ENCODE measurements at places on chromosomes 5 and 9.

DNA sequence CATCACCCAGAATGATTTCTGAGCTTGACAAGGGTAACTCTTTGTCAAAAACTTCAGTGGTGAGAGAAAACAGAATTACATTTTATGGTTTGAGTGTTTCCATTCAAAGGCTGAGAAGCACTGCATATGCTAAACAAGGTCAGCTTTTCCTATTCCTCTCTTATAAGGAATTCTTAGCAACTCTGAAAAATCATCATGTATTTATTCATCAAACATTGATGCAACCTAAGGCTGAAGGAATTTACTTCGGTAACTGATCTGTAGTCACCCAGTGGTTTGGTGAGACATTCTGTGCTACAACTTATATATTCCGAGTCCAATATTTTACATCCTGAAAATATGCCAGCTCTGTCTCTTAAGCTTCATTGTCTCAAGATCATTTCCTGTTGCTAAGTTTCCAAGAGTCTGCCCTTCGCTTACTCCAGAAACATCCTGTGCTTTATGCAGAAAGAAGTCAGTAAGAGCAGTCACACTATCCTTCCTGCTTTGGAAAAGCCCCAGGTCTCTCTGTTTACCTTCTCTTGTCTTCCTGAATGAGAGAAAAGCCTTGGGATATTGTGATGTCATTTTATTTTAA lies 176.6 kb upstream of the TBCA start:
- DNase-seq: no peak

GRCh38 chr9:8014997-8015682 lies 215.6 kb upstream of the DMAC1 start:
- DNase-seq: no peak

- DNase-seq: no peak
Measured at GRCh38 chr5:132679717-132680380, 6.1 kb downstream of the IL4 start.

DNA sequence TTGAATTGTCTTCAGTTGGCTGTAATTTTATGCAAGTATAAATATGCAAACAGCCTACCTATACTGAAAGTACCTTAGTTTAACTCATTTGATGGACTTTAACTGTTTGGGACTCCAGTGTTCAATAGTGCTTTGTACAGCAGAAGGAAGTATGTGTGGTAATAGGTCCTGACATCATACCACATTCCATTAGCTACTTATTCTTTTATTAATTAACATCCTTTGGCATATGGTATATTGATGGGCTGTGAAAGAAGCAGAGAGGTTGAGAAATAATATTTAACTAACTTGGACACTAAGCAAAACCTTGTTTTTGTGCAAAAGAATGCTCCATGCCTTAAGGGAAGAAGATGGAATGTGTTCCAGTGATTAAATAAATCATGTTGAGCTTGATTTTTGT lies 97.6 kb upstream of the SEMA6A start:
- DNase-seq: no peak

GRCh38 chr5:89418407-89419085 lies 535.6 kb upstream of the MEF2C start:
- no peak for DNase-seq

DNA sequence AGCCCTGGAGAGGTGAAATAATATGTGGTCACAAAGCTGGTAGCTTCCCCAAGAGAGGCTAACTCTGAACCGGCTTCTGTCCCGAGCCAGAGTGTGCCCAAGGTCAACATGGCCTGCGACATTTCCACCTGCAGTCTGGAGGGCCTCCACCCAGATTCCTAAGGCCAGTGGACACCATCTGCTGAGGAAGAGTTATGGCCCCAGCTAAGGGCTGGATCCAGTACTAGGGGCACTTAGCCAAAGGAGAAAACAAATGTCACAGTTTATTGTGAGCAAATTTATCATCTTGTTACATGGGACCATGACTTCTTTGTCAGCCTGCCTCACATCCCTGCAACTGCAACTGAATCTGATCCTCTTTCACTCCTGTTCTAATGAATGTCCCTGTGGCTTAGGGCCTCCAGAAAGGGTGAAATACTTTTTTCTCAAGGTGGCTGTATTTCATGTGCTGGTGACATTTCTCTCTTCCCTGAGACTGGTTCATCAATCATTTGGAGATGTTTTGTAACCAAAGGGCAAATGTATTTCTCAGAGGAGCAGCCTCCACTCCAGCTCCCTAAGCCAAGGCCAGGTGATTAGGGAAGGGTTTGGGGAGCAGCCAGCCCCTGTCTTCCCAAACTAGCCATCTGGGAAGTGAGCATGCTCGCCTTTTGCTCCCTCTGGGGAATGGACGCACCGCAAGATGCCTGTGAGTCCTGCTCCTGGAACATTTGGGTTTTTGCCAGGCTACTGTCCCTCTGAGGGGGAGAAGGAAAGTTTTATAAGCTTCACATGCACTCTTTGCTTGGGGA lies 148.3 kb downstream of the CMYA5 start:
- peak; percentile 90 for DNase-seq

GRCh38 chr5:140800816-140801493 lies at the start of gene PCDHA3:
TSS of gene PCDHA3 (plus strand) at chr5:140801057.
- DNase-seq: no peak

DNA sequence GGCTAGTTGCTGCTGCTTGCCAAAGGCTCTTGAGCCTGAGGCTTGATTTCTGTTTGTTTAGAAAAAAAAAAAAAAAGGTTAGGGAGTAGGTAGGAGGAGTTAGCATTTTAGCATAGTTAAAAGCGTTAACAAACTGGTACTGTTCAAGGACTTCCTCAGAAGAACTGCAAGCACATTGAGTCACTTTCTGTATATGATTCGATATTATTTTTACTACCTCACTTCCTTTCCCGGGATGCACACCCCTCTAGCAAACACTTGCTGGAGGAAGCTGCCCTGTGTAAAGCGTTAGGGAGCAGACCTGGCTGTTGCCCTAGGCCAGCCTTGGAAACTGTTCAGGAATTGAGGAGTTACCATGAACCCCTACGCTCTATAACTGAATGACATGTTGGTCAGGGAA lies 15.7 kb upstream of the CEP120 start:
- DNase-seq: no peak

DNA sequence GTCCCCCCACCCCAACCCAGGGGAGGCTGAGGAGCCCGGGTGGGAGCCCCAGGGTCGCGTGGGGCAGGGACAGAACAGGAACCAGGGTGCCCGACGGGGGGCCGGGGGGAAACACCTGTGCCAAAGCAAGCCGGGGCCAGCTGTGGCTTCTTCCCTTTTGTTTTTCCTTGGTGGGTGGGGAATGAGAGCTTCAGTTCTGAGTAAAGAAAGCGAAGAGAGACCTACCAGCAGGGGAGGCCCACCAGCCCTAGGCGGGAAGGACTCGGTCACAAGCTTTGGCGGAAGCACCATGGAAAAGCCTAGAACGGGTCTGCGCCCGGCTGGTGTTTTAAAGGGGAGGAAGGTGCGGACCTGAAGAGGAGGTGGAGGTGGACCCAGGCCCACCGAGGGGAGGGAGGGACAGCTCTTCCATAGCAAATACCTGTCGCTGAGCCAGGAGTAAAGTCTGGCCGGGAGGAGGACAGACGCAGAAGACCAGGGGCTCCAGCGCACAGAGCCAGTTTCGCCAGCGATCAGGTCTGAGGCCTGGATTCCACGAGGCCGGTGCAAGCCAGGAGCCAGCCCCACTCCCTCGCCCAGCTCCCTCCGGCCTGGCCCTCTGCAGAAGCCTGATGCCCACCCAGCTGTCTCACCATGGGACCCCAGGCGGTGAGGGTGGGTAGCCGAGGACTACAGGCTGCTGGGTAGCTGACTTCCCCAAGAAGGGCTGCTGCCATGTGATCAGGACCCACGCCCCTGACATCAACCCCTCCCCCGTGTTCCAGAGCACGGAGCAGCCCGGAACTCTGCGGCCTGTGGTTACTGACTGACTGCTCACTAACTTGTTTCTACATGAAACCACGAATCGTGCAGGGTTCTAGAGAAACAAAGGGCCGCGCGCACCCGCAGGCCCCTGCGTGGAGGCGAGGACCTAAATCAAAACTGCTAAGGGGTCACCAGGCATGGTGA lies 849 bp upstream of the MGAT1 start:
- peak; percentile 71 for DNase-seq

DNA sequence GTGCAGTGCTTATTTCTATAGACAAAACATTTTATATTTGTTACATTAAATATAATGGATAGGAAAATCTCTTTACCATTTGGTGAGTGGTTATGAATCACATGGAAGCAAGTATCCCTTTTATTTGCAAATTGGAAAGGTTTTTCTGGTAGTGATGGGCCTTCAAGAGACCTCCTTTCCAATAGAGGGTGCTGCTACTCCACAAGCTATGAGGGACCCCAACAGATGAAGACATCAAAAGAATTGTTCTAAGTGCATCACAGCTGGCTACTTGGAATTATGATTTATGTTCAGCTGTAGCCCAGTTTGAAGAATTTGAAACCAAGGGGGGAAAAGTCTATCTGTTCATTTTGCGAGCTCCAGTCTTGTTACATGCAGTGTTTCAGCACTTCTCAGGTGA lies 493.7 kb upstream of the SGCD start:
- no peak for DNase-seq
